ENCODE measurements at places on chromosomes 7 and 10.
A peak's percentile ranks its signal among the peaks of the same experiment; 100 is the strongest.

DNA sequence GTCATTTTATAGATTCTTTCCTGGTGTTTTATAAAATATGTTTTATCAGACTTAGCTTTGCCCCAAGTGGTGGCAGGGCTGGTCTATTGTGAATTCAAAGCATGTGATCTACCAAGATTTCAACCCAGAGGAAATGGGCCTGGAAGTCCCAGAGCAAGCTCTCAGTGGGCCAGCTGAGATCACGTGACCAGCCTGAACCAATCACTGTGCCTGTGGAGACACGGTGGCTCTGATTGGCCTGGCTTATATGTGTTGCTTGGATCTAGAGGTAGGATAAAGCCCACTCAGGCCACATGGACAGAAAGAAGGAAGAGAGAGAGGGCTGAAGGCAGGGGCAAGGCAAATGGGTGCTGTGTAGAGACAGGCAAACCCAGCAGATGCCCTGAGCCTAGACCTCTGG is 65.5 kb upstream of the GATA3 start:
- DNase-seq: no peak

- DNase-seq: no peak
Measured at GRCh38 chr10:7738536-7739407, 35.7 kb downstream of the ITIH2 start.

GRCh38 chr10:119667562-119668328 is 16.6 kb downstream of the BAG3 start:
- no peak for DNase-seq

DNA sequence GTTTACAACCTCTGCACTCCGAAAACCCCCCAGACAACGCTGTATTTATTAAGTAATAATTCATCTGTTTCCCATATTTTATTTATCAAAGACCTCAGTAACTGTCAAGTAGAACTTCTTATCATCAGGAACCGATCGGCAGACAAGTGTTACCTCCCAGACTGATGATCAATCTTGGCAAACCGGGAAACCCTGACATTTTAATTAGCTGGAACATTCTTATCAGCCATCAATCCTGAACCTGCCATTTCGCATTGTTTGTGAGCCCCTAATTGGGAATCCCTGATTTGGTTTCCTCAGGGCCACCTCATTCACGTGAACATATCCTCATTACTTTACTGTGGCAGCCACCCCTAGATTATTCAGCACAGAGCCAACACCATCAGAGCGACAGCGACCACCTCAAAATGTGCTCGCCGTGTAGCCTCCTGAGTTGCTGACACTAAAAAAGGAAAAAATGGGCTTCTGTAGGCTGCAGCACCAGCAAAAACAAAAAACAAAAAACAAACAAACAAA is 93.6 kb upstream of the SDK1 start:
- no peak for DNase-seq

- no peak for DNase-seq
Measured at GRCh38 chr10:624605-625332, 64.7 kb downstream of the DIP2C start.

DNA sequence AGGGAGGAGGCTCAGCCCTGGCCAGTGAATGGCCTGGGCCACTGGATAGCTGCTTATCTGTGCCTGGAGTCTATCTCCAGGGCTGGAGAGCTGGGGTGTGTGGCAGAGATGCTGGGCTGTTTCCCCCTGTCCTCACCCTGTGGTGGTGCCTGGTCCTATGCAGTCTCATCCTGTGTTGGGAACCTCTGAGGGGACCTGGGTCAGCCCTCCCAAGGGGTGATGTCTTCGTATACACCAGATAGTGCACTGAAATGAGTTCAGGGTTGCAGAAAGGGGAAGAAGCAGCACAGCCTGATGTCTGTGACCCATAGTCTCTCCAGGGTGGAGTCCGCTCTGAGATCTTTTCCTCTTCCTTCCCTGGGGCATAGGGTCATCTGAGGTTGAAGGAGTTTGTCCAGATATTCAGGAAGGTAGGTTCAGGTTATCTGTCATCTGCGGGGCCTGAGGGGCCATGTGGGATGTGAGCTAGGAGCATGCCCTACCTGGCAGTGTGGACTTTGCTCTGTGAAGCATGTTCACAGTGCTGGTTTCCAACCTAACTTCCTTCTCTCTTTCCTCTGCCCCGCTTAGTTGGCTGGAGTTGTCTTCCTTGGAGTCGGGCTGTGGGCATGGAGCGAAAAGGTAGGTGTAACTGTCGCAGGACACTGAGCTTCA is 33.4 kb upstream of the SH2D4B start:
- DNase-seq: no peak

- DNase-seq: no peak
Measured at GRCh38 chr7:109178342-109178741, 608.7 kb downstream of the DNAJB9 start.

- DNase-seq: peak; percentile 70
Measured at GRCh38 chr10:4825868-4826791, at the start of gene AKR1E2. Gene AKR1E2, plus strand, starts transcription at chr10:4826207. Its CDS starts 118 bp downstream, at chr10:4826325.
